ENCODE measurements at places on chromosomes 5 and 9.

- no peak for DNase-seq
These were observed 105.6 kb upstream of the ZNF366 start for GRCh38 chr5:72612810-72613209.

- DNase-seq = no peak
These were observed 45.3 kb upstream of the PPP3R2 start for GRCh38 chr9:101639785-101640665.

DNA sequence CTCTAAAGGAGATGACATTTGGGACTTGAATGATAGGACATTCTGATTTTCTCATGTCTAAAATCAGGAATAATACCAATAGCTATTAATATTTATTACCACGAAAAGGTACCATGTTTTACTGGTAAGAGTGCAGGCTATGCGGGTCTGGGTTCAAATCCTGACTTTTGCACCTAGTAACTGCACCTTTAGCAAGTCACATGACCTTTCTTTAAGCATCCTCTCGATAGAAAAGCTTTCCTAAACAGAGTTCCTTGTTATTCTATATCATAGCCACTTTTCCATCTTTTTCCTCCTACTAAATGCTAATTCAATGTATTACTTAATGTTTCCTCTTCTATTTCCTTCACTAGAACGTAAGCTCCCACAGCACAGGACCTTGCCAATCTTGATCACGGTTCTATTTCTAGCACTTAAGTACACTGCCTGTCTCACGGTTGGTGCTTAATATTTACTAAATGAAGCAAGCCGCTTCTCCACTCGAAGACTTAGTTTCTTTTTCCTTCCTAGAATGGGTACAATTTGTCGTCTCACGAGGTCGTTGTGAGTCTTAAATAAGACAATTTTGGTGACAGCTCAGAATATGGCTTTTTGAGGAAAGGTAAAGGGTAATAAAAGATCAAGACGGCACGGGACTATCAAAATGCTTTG is 816 bp downstream of the RBM18 start:
- DNase-seq = no peak

DNA sequence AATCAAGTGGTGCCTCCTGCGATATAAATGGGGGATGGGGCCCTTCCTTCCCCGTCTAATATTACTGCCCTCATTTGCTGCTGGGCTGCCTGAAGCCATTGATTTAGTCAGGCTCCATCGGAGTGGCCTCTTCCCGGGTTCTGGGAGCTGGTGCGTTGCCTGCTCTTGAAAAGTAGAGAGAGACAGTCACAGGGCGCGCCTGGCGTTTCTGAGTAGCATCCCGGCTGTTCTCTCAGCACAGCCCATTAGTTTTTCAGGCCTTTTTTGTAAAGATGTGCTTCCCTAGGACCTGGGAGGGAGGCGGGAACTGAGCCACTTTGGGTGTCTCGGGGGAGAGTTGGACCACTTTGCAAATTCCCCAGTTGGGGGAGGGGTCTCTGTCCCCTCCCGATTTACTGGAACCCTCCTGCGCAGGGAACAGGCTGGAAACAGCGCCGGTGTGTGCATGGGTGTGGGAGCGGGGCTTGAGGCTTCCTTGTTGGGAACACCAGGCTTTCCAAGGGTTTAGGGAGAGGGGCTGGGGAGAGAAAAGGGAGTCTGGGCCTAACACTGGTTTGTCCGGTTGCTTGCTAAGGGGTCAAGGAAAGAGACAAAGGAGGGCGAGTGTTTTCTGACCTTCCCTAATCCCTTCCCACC is 4.7 kb downstream of the PRDM6 start:
- DNase-seq = no peak

- no peak for DNase-seq
These were observed 565.7 kb upstream of the WWC1 start for GRCh38 chr5:167725741-167726140.

DNA sequence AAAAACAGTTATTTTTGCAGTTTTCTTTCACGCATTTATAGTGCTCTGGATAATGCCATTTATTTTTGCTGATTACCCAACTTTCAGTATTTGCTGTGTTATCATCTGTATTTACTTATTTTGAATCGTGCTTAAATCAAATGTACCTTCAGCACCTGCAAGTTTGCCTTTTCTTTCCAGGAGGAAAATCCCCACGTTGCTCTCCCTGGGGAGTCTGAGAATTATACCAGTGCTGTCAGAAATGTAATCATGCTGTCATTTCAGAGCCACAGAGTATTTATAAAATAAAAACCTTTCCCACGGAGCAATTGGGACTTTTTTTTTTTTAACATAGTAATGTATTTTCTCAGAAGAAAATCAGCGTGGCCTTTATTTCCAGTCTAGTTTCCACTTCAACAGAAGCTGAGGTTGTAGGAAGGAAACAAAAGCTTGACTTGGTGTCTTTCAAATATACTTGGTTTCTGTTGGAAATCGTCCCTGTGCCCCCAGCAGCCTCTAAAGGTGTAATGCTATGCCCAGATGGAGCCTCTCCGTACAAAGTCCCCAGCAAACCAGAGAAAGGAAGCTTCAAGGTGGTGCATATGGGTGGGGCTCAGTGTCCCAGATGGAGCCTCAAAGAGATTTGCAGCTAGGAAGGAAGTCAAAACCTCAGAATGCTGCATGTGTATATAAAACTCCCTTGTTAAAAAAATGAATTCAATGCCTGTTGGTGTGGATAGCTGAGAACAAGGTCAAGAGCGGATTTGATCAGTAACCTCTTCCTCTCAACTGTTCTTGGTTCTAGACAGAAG is 2.1 kb downstream of the GPR150 start:
- no peak for DNase-seq

- DNase-seq = peak; percentile 46
These were observed 159.1 kb downstream of the CSNK1G3 start for GRCh38 chr5:123671042-123671441.

- no peak for DNase-seq
These were observed 148.9 kb upstream of the IRX2 start for GRCh38 chr5:2900360-2900759.

DNA sequence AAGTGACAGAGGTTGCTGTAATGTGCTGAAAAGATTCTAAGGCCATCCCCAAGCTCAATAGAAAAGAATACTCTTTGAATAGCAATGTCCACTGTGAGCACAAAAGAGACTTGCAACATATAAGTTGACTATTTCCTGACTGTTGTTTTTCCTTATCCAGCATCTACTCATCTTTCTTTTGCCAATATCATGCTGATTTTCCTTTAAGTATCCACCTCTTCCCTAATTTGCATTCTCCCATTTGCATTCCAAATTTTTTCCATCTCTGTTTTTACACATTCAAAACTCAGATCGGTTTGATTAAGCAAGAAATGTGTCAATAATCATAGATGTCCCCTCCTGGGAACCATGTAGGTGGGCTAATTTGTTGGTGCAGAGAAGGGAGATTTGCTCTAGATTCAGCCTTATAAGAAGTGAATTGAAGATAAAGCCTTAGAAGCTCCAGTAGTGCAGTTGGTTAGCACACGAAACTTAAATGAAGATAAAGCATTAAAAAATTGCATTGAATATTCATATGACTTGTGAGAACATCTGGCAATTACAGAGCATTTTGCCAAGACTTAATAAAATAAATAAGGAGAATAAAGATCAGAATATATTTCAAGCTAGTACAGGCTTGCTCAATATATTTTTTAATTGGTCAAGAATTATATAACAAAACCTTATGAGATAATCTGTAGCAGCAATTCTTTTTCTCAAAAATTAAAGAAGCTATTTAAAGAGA is 267.6 kb downstream of the TMEM167A start:
- DNase-seq = no peak

DNA sequence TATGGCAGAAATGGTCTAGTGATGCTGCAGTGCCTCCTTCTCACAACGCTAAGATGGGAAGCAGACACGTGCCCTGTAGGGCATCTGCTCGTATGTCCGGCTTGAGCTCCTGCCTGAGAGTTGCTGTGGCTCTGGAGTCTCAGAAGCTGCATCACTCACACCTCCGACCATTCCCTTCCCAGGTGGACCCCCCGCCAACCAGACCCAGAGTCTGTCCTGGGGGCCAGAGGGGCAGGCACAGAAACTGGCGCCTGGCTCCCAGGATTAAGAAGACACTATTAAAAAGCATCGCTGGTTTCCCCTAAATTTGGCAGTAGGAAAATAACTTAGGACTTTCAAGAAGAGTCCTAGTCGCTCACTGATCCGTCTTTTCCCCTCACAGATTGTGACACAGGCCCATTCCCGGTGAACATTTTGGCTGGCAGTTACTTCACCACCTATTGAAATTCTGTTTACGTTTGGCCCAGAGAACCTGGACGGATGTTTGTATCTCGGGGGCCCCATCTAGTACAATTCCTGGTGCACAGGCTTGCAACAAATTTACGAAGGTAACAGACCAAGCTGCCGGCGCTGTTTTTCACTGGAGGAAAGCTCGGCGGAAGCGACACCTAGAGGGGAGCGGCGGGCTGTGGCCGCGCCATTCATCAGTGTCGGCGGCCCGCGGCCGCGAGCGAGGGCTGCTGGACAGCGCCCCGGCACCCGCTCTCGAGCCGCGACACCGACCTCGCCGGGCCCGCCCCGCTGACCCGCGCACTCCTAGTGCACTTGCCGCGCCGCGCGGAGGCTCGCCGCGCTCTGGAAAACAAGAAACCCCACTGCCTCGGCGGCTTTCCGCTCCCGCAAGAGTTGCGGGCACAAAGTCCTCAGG is 1.6 kb downstream of the FSTL4 start:
- DNase-seq = peak; percentile 22

DNA sequence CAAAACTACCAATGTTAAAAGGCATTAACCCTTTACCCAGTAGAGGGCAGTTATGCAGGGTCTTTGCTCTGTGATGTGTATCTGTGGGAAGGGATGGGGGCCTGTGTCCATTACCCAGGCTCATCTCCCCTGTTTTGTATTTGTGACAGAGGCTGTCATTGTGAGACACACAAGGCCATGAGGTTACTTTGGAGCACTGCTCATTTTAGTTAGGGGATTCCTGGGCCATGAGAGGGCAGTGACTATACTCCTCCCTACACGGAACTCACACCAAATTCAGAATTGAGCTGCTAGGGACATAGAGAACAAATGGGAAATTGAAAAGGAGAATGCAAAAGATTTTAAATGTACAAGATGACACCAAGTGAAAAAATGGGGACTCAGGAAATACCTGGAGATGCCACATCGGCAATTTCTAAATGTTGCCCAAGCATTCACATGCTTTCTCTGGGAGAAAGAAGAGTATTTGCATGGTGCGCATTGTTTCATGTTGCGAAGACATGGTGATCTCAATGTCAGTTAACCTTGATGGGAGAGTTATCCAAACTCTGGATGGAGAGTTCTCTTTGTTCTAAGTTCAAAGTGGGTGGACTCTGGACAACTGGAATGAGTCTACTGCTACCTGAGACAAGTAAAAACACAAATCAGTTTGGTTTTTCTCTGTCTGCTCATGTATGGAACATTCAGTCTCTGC is 32.5 kb downstream of the C9orf152 start:
- no peak for DNase-seq

DNA sequence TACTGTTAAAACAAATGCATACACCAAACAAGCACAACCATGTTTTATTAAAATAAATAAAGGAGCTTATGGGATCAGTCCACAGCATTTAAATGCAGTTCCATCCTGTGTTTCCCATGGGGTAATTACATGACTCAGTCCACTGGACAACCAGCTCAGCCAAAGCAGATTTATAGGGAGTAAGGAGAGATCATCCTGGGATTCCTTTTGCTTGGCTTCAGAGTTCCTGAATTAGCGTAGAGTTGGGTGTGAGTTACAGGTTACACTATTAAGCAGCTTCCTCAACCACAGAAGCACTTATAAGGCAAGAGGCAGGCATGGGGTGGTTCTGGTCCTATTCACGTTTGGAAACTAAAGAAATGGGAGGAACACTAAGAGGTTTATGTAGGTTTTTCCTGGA is 381.1 kb upstream of the ACTBL2 start:
- DNase-seq = no peak

- no peak for DNase-seq
These were observed 22.3 kb downstream of the ZNF474 start for GRCh38 chr5:122151640-122152039.

GRCh38 chr5:78717674-78718584 is 69.4 kb upstream of the LHFPL2 start:
- DNase-seq = no peak

DNA sequence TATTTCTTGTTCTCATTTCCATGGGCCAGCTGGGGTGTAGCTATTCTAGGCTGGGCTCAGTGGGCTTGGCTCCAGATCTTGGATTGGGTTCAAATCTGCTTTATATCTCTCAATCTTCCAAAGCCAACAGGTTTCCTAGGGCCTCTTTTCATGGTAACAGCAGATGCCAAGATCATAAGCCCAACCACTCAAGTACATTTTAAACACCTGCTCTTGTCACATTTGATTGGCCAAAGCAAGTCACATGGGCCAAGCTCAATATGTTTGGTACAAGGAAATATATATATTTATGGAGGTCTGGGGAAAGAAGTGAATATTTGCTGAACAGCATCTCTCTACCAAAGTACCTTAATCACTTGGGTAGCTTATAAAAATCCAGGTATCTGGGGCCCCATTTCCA is 49.5 kb downstream of the MRRF start:
- no peak for DNase-seq

- no peak for DNase-seq
These were observed 263.5 kb downstream of the CD180 start for GRCh38 chr5:66933066-66933465.

DNA sequence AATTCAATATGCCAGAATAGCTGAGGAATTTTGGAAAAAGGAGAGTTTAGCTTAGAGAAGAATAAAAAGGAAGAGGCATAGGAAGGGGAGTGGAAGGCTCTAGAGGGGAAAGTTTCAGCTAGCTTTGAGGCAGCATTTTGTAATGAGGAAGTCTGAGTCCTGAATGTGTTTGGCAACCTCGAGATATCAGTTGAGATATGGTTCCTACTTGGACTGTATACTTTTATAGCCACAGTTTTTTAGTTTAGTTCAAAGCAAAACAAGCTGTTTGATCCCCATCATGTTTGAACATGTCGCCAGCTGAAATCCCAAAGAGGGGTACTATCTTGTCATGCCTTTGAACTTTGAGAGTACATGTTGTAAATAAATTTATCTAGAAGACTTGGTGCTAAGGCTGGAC is 559.0 kb upstream of the FTMT start:
- DNase-seq = no peak

Data from stimulated activated CD4-positive, alpha-beta T cell treated with anti-CD3 and anti-CD28 coated beads, Interleukin-1b, Interleukin-23, amount 100 ng/mL, for 48 hours (primary cell).